NCI-H2029 treated with DMSO at 0.1 percent for 48 hours (cell line): ENCODE measurements at places on chromosomes 11 and 22.

DNA sequence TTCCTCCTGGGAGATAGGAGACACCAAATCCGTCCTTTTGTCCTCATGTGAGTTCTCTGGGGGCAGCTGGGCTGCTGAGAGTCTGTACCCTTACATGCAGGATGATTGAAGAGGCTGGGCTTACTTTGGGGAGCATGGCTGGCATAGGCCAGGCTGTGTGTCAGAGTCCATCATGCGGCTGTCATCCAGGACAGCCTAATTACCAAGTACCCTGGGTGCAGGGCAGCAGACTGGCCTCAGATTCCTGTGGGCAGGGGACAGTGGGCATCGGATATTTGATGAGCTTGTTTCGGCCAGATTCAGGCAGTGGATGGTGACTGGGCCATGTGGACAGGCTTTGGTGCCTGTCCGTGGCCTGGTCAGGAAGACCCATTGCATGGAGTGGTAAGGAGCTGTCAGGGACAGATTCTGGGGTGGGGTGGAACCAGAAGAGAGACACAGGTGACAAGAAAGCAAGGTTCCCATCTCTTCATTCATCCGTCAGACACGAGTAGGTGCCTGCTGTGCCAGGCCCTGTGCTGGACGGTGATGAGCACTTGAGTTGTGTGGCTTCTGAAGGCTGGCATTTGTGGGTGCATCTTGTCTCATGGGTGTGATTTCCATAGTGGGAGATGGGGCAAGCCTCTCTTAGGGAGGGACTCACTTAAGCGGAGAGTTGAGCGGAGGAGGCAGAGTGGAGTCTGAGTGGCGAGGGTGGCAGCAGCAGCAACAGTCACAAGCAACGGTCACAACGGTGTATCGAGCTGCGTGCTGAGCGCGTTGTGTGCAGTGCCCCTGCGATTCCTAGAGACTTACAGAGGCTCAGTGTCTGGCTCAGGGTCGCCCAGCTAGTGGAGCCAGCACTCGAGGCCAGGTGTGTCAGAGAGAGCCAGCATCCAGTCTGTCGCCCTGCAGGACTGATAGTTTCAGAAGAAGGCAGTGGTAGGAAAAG lies 48.7 kb downstream of the TBC1D22A start:
- no peak for DNase-seq

- DNase-seq = no peak
Observed at GRCh38 chr11:3836903-3837302, 3.9 kb downstream of the RHOG start.

- no peak for DNase-seq
Observed at GRCh38 chr11:105618343-105618955, 8.6 kb downstream of the GRIA4 start.

GRCh38 chr22:26435327-26436093 lies 6.5 kb downstream of the ASPHD2 start:
- DNase-seq = no peak

GRCh38 chr11:117822074-117823033 lies 2.2 kb downstream of the FXYD2 start:
- no peak for DNase-seq

DNA sequence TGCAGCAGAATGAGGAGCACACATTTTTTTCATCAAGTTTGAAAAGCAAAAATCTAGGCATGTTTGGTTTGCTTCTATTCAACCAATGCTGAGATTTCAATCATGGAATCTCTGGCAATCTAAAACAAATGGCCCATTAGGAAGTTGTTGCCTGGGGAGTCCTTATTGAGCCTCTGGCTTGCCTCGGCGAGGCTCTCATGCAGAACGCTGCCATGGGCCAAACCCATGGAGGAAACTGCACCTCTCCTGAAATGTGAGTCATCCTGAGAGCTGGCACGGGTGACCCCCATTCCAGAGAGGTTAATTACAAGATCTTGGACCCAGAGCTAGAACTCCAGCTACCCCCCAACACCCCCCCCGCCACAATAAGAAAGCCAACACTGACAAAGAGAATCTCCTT lies 80.7 kb downstream of the MN1 start:
- DNase-seq = no peak

GRCh38 chr11:99571094-99571493 lies 550.3 kb downstream of the CNTN5 start:
- no peak for DNase-seq

GRCh38 chr11:74735365-74735928 lies 4.2 kb upstream of the CHRDL2 start:
- no peak for DNase-seq

DNA sequence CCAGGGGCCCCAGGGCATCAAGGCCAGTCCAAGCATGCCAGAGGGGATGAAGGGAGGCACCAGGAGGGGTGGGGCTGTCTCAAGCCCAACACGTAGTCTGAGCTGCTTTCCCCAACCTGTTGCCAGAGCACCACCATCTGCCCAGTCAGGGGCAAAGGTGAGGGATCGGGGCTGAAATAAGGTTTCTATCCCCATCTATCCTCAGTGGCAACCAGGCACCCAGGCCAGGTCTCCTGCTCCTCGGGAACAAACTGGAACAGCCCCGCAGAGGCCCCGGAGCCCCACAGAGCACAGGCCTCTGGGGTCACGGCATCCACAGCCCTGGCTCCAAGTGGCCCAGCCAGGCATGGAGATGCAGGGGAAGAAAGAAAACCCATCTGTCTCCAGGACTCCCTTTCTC lies 19.3 kb downstream of the STARD10 start:
- no peak for DNase-seq

GRCh38 chr11:20126724-20127123 lies 33.6 kb downstream of the DBX1 start:
- DNase-seq = no peak

DNA sequence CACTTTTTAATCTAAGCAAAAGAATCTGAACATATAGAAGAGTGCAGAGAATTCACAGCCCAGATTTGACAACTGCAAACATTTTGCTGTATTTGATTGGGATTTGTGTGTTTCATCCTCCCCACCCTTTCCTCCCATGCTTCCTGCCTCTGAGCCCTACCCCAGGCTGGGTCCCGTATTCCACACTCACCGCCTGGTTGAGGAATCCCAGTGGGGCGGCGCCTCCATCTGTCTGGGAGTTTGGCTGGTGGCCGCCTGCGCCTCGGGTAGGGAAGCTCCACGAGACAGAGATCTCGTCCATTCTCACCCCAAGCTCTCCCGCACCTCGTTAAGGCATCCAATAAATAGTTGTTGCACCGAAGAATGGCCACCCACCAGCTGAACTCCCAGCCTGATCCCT lies 105.9 kb upstream of the SLC22A12 start:
- DNase-seq = no peak

DNA sequence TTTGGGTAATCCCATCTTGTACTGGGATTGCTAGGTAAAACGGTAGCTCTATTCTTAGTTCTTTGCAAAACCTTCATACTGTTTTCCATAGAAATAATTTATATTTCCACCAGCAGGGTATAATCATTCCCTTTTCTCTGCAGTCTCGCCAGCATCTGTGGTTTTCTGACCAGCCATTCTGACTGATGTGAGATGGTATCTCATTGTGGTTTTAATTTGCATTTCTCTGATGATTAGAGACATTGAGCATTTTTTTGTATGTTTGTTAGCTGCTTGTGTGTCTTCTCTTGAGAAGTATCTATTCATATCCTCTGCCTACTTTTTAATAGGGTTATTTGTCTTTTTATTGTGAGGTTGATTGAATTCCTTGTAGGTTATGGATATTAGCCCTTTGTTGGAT lies 220.9 kb downstream of the PGR start:
- no peak for DNase-seq

DNA sequence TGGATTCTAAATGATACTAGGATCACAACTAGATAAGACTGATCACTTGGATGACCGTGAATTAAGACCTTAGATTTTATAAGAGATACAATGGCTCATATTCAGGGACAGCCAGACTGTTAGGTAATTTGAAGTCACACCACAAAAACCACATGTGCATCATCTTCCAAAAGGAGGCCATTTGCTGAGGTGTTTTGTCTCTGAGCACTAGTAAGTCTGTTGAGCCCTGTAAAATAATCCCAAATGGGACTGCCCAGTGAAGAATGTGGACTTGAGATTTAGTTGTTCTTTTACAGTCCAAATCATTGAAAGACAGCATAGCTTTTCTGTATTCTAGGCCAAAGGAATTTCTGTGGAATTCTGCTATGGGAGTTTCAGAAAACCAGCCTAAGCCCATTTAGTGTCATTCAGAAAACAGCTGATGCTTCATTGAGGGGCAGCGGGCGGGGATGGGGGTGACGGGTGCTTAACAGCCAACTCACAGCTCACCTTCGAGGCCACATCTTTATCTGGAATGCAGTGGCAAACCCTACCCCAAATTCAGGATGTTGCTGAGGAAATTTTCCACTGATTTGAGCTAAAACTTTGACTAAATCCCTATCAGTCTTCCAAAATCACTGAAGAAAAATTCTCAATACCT lies 80.1 kb upstream of the BIRC3 start:
- DNase-seq = no peak

DNA sequence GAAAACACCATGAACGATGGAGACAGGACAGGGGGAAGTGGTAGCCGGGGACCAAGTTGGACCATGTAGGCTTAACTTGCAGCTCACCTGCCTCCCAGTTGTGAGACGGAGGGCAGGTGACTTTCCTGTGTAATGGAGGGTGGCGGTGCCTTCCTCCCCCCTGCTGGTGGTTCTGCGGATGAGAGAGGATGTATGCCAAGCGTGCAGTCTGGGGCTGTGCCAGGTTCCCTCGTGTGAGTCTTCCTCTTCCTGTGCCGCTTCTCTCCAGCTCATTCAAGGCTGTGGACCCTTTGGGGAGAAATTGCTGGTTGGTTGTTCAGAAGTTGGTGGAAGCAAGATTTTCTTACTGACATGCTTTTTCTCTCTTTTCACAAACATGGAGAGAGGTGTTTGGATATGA lies 35.1 kb downstream of the MPPED1 start:
- DNase-seq = peak; percentile 86

GRCh38 chr11:9887472-9887871 lies 223.6 kb downstream of the SWAP70 start:
- no peak for DNase-seq

DNA sequence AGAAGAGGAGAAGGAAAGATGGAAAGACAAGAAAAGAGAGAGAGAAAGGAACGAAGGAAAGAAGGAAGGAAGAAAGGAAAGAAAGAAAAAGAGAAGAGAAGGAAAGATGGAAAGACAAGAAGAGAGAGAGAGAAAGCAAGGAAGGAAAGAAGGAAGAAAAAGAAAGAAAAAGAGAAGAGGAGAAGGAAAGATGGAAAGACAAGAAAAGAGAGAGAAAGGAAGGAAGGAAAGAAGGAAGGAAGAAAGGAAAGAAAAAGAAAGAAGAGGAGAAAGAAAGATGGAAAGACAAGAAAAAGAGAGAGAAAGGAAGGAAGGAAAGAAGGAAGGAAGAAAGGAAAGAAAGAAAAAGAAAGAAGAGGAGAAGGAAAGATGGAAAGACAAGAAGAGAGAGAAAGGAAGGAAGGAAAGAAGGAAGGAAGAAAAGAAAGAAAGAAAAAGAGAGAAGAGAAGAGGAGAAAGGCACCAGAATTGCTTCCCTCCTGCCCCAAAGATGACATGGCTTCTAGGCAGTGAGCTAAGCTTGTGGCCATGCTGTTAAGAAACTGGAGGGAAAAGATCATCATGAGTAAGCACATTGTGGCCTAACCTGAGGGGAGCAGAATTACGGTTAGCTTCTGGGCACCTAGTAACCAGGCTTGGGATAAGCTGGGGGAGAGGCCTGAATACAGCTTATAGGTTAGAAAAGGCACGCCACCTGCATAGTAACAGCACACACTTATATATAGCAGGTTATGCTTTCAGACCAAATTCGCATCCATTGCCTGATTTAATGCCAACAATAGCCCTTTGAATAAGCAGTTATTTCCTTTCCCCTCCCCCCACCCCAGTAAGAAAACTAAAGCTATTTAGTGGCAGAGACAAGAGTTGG lies 2.3 kb upstream of the ST3GAL4 start:
- DNase-seq = no peak

DNA sequence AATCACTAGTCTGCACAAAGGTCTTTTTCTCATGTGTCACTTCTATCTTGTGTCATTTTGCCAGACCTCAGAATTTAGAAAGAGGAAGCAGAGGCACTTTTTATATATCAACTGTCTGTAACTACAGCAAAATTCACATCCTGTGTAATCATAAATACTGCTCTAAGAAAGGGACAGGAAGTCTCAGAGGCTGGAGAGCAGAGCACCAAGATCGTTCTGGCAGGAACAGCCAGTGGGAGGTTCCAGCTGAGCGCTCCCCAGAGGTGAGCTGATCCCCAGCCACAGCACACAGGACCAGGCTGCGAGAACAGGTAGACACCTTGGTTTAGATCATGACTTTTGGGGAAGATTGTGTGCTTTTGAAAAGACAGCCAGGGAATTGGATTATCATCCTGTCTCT lies at the start of gene MS4A7:
TSS of gene MS4A7 (plus strand) at position 179 of the 400 bp plus-strand sequence. CDS start 4,610 bp downstream, outside the sequence.
- no peak for DNase-seq

DNA sequence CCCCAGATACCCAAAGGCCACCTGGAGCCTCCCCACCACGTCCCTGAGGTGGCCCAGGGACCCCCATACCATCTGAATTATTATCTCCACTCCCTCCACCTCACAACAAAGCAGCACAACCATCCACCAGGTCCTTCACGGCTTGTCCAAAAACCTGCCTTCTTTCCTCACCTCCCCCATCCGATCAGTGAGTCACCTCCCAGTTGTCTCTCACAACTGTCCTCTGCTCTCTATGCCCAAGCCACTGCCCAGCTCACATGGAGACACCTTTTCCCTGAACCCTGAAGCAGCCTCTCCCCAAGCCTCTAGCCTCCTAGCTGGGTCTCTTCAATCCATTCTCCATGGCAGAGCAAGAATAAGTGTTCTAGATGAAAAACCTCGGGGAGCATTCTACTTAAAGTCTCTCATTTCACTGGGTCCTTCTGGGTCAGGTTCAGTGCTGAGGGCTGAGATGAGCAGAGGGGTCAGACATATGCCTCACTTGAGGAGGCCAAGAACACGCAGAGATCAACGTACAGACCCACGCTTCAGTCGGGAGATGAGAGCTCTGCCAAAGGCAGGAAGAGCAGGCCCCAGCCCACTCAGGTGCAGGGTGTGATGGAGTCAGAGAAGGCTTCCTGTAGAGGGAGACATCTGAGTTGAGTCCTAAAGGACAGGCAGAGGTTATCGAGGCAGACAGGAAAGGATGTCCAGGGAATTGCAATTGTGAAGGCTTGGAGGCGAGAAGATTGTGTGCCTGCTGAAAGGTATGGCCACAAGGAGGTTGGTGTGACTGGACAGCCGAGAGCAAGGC lies 74.7 kb downstream of the PDE2A start:
- DNase-seq = no peak

DNA sequence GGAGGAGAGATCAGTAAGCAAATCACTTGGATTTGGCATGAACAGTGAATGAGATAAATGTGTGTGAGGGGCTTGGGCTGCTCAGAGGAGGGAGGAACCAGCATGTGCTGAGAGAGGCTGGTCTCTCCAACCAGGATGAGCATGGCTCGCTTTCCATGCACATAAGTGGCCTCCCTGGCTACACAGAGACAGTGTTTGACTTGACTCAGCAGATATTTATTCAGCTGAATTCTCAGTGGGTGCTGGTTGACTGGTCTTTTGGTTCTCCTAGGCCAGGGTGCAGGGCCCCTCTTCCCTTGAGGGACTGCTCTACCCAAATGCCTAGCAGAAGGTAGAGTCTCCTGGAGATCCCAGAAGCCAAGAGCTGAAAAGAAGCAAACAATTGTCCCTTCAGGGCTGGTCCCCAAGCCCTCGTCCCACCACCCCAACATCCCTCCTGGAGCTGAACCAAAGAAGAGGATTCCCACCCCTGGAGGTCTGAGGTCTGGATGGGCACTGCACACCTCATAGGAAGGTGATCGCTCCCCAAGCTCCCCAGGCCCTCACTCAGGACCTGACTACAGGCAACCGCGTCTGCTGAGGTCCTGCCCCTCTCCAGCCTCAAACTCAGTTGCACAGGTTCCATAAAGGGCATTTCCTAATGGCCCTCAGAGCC lies 3.3 kb upstream of the TRIM29 start:
- DNase-seq = no peak
